ENCODE measurements at places on chromosomes 16 and 17.
A peak's percentile ranks its signal among the peaks of the same experiment; 100 is the strongest.

DNA sequence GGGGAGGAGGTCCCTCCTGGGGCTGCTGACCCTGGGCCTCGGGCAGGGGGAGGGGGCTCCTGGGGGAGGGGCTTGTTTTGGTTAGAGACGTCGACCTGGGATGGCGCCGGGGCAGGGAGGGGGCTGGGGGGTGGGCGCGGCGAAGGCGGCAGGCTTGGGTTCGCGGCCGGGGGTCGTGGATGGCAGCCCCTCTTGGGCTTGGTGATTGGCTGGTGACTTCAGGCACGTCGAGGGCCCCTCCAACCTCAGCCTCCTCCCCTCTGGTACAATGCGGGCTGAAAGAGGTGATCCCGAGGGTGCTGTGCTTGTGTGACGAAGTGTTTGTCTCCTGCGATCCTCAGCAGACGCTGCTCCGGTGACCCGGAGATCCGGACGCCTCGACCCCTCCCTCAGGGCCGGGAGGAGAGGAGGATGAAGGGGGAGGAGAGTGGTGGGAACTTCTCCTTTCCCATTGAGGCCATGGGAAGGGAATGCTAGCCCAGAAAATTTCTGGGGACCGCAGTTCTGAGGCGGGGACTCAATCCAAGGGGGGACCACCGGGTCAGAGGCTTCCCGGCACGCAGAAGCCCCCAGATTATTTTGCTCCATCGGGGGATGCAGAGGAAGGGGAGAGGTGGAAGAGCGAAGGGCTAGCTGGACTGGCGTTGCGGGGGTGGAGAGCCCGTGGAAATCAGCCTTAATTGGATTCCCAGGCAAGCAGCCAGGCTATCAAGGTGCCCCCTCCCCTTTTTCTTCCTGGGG lies 43.9 kb downstream of the RAI1 start:
- peak; percentile 68 for DNase-seq

DNA sequence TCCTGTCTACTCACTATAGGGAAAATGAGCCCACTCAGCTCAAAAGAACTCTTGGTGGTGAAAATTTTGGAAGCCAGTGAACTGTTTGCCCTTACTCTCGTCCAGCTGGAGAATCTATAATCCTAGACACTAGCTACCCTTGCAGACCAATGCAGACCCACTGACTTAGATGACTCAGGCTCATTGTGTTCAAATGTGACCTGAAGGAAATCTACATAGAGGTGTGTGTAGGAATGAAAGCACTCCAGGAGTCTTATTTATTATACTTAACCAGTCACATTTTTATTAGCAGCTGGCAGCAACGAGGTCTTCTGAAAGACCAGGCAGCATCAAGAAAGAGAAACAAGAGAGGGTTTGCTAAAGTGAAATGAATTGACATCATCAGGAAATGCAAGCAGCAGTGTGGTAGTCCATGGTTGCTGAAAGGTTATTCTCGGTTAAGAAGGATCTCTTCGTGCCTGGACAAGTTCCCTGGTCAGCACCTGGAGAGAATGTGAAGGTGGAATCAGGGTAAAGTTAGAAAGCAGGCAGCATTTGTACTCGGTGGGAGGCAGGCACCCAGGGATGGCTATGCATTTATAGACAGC lies 1.4 kb downstream of the KRTAP29-1 start:
- DNase-seq, result no peak

GRCh38 chr17:48738424-48738802 lies 9.9 kb upstream of the HOXB13 start:
- no peak for DNase-seq

DNA sequence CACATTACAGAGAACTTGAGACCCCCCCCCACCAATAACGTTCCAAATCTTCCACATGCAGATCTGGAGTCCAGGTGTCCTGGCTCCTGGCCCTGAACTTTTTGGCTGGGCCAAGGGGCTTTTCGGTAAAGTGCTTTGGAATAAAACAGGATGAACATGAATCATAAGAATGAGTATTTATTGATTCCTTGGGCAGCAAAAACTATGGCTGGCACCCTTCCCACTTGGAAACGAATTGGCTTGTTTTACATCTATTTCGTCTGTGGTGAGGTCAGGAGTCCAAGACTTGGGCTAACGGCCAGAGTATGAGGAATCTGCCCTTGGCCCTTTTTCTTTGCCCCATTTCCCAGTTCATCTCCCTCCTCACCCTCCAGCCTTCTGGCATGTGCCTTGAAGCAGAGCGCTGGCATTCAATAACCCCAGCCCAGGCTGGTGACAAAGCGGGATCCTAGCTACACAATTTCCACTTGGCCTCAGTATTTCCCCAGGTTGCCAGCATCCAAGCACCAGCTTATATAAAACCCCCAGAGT lies 4.1 kb upstream of the UBTF start:
- no peak for DNase-seq

- peak; percentile 71 for DNase-seq
Measured at GRCh38 chr17:82333279-82334171, at the start of gene SECTM1. Gene SECTM1 (minus strand): TSS chr17:82333766. CDS start chr17:82327240, 6,526 bp downstream.

DNA sequence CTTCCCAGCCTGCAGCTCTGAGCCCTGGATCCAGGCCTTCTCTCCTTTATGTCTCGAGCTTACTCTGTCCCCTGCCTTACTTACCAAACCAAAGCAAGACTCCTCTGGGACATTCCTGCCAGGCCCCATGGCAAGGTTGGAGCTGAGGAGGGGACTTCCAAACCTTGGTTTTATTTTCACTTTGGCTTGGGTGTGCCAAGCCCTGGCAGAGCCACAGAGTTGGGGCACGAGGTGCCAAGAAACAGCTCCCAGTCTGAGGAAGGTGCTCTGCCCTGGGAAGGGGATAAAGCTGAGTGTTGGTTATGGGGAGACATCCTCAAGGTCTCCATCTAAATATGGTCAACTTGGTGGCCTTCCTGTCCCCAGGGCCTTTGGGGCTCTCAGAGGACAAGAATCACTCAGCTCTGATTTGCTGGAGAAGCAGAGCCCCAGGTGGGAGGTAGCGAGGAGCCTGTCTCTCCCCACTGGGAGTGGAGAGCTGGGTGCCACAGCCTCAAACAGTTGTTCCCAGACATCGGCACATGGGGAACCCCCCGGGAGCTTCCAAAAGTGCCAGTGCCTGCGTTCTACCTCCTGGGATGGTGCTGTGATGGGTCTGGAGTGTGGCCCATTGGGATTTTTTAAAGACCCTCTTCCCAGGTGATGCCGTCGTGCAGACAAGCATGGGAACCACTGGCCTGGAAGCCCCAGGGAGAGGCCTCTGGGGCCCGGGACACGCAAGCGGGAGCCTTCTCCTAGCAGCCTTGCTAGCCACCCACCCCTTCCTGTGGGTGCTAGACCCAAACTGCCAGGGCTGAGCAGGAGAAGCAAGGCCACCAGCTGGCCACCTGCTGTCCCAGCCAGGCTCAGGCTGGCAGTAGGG lies 10.3 kb downstream of the NLRC5 start:
- no peak for DNase-seq

- DNase-seq, result peak; percentile 3
Measured at GRCh38 chr16:60279061-60279665, 1545.0 kb upstream of the GOT2 start.

DNA sequence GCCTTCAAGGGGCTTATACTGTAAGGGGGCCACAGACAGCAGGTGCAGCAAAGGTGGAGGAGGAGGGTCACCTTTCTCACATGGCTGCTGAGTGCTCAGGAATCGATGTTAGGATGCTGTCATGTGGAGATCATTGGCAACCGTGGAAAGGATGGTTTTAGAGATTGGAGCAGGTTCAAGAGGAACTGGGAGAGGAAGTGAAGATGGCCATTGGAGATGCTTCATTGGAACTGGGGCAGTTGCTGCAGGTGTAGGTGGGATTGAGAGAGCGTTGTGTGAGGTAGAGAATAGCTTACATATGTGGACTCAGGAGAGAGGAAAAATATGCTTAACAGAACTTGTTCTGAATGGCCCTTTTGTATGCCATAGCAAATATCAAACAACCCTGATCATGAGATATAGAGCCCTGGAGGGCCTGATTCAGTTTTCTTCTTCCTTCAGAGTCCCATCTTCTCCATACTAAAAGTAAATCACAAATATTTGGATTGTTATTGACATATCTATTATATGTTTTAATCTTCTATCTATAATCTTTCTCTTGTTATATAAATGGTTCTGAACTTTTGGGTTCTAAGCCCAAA lies 40.8 kb downstream of the LDHD start:
- no peak for DNase-seq

DNA sequence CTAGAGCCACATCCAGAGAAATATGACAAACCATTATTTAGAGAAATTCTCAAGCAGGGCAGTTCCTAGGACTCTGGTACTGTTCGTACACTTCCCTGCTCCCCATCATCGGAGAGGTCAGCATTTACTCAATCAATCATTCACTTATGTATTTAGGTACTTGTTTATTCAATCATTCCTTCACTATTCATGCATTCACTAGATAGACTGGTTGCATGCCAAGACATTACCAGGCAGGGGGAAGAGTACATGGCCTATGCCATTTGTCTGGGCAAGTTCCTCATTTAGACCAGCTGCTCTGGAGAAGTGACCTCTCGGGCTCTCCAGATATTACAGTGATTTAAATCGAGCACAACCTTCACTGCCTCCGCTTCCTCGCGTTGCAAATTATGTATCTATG lies 603.4 kb downstream of the KCNJ2 start:
- no peak for DNase-seq

- no peak for DNase-seq
Measured at GRCh38 chr16:14641206-14641605, 8.5 kb downstream of the BFAR start.

GRCh38 chr17:34133350-34133749 lies 121.7 kb upstream of the CCL2 start:
- DNase-seq, result no peak

DNA sequence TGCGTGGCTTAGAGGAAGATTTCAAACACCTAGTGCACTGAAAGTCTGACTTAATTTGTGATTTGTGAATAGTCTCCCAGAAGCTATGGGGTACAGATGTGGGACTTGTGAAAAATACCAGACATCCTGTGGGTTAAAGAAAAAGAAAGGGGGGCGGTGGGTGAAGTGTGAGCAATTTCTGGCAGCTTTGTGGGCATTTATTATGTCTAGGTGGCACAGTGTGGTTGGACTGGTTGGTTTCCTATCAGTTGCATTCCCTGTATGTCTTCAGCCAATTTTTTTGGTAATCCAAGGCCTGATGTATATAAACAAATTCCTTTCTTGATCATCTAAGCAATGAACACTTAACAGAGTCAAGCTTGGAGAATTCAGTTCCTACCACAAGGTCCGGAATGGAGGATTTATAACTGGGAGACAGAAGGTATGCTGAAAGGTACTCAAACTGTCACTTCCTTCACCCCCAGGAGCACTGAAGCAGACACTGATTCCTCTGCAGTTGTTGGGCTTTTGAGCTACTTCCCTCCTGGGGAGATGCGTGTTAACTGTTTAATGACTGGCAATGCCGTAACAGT lies 211.6 kb downstream of the WWOX start:
- peak; percentile 71 for DNase-seq

DNA sequence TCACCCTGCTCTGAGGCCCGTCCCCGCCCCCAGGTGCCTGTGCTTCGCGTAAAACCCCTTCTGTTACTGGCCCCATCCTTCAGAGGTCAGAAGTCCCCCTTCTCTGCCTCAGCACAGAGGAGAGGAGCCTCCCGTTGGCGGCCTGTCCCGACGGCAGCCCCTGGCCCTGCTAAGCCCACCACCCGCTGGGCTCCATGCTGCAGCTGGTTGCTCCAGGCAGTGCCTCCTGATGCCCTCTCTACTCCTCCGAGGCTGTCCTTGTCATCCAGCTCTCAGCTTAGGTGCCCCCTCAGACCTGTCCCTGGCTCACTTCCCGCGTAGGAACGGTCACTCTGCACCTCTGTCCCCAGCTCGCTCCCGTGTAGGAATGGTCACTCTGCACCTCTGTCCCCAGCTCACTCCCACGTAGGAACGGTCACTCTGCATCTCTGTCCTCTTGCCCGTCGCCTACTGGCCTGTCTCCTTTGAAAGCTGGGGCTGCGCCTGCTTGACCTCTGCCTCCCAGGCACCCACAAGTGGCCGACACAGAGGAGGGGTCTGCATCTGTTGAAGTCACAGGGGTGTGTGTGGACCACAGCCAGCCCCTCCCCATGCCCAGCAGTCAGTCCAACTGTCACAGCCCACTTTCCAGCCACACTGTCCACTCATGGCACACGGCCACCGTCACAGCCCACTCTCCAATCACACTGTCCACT lies 31.7 kb upstream of the ZC3H18 start:
- no peak for DNase-seq

- no peak for DNase-seq
Measured at GRCh38 chr16:73176577-73177013, 128.7 kb upstream of the ZFHX3 start.

- DNase-seq, result no peak
Measured at GRCh38 chr17:55959756-55960155, 193.5 kb upstream of the ANKFN1 start.

DNA sequence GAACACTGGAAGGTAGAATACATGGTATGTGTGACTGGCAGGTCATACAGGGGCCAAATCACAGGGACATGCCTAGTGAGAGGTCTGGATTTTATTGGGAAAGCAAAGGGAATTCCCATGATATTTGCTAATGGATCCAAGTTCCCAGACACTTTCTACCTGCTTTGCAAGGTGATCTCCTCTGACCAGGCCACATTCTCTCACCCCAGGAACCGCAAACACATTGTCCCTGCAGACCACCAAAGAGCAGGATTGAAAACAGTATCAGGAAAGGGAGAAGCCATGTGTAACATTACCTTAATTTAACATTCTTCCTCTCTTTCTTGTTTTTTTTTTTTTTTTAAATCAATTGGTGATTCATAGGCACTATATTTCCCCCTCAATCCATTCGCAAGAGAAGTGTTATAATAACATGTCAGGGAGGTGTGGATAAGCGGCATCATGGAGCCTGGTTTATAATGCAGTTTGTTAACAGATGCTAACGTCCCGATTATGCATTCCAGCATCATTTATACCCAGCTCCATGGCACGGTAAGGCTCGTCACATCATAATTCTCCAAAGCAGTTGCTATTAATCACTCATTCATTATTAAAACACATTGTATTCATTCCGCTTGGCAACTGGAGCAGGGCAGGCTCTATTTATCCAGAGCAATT lies 155.1 kb upstream of the CCL2 start:
- DNase-seq, result peak; percentile 22

GRCh38 chr17:33291248-33292200 lies 1.6 kb downstream of the ASIC2 start:
- DNase-seq, result peak; percentile 71

DNA sequence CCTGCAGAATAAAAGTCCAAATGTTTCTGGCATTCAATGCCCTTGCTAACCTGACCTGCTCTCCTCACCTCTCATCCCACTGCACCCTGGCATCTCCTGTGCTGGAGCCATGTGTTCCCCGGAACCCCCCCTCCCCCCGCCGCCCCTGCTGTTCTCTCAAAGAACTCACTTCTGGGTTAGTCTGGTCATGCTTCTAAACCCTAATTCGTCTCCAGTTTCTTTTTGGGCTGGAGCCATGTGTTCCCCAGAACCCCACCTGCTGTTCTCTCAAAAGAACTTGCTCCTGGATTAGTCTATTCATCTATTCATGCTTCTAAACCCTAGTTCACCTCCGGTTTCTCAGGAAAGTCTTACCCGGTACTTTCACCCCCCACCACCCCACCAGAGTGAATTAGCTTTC lies 808 bp upstream of the ALOX15 start:
- no peak for DNase-seq

Measured in GM23338 (cell line).